ENCODE measurements at places on chromosomes 11 and 22. TPM values are rescaled to one million over a fixed set of nuclear protein-coding genes. Genes with fewer than 3 reads are reported as not detected.

DNA sequence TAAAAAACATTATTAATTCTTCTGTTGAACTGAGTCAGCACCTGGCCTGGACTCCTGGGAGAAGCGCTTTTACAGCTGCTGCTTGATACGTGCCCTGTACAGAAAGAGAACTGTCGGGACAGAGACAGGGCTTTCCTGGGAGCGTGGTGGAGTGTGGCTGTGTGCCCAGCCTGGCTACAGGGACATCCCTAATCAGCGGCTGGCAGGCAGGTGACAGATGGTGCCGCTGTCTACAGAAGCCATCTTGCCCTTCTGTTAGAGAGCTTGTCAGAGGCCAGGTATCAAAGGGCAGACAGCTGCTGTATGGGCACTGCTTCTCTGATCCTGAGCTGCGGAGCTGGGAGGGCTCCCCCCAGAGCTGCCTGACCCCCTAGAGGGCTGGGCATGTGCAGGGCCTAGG, 361.8 kb downstream of the TENM4 start:
- DNase-seq, result no peak

DNA sequence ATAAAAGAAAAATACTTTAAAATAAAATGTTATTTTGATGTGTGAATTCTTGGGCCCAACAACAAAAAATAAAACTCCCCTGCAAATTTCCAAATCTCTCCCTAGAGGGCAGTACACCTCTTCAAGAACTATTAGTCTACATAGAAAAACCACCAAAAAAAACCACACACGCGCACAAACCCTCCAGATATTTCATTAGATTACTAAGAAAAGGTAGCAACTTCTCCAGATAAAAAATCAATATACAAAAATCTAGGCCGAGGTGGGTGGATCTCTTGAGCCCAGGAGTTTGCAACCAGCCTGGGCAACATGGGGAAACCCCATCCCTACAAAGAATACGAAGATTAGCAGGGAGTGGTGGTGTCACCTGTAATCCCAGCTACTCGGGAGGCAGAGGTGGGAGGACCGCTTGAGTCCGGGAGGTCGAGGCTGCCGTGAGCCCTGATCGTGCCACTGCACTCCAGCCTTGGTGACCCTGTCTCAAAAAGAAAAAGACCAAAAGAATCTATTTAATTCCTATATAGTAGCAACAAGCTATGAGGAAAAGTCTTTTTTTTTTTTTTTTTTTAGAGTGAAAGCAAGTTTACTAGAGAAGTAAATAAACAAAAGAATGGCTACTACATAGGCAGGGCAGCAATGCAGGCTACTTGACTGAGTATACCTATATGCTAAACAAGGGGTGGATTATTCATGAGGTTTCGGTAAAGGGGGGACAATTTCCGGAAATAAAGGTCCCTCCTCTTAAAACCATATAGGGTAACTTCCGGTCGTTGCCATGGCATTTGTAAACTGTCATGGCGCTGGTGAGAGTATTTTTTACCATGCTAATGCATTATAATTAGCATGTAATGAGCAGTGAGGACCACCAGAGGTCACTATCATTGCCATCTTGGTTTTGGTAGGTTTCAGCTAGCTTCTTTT, 13.1 kb downstream of the B3GNT6 start:
- DNase-seq, result peak; percentile 88

DNA sequence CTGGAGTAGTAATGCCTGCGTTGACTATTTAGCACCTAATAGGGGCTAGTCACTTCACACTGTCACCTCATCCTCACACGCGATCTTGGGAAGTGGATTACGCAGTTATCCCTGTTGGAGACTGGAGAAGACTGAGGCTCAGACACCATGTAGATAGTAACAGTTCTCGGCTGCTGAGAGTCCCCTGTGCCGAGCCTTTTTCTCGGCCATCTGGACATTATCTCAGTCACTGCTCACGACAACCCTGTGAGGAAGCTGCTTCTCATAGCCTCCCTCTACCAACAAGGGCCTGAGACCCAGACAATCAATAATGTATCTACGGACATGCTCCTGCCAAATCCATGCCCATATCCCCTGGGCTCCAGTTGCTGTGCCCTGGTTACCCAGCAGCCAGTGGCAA, 25.9 kb downstream of the SCUBE1 start:
- DNase-seq, result no peak

RELA gene
- 96.4 TPM for total RNA-seq

PTPRCAP gene
- 266 TPM for total RNA-seq

GRCh38 chr11:33500861-33501479, 199.7 kb downstream of the C11orf91 start:
- DNase-seq, result no peak

A4GALT gene
- 0.33 TPM for total RNA-seq

- no peak for DNase-seq
Measured at GRCh38 chr11:43222215-43222614, 89.6 kb upstream of the API5 start.
